ENCODE measurements at places on chromosomes 6 and 20.
A peak's percentile ranks its signal among the peaks of the same experiment; 100 is the strongest.

DNA sequence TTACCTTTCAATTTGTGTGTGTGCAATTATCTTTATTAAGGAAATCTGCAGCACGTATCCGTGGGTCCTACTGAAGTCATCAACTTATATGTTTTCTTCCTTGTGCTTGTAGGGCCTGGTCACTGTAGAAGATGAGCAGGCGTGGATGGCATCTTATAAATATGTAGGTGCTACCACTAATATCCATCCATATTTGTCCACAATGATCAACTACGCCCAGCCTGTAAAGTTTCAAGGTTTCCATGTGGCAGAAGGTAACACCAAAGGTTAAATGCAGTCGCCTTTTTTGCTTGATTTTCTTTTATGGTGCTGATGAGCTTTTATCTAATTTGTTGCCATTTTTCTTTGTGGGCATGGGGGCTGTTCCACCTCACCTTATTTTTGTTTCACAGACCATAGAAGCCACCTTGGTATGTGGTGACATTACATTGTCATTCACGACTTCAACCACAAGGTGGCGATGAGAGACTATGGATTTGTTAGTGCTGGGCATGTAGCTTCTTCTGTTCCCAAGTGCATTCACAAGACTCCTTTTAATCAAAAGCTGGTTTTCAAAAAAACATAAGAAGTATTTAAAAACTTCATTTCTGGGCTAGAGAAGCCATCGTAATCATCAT is 106.5 kb upstream of the LAMP5 start:
- DNase-seq, result peak; percentile 92

- no peak for DNase-seq
These were observed 26.9 kb downstream of the PXDC1 start for GRCh38 chr6:3724451-3725144.

GRCh38 chr6:98847779-98848538 is 13.6 kb downstream of the POU3F2 start:
- DNase-seq, result no peak

DNA sequence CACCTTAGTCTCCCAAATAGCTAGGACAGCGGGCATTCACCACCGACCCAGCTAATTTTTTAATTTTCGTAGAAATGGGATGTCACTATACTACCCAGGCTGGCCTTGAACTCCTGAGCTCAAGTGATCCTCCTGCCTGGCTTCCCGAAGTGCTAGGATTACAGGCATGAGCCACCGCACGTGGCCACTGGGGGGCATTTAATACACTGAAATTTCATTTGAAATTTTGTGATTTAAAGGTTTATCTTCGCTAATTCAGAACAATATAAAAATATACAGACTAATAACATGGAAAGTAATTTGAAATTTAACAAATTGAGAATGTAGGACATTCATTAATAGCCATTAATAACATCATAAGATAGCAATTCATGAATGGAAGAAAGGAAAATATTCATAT is 20.5 kb upstream of the TBC1D32 start:
- DNase-seq, result peak; percentile 18

GRCh38 chr6:144546807-144547206 is 261.7 kb downstream of the UTRN start:
- no peak for DNase-seq

- DNase-seq, result peak; percentile 86
These were observed 73.3 kb downstream of the MRPL14 start for GRCh38 chr6:44053760-44054556.

- DNase-seq, result peak; percentile 97
These were observed 7.5 kb downstream of the SYCP2 start for GRCh38 chr20:59925899-59926298.

- no peak for DNase-seq
These were observed 76.2 kb downstream of the TCP11 start for GRCh38 chr6:35064757-35065440.

GRCh38 chr6:158033751-158034702 is 52.4 kb downstream of the SYNJ2 start:
- DNase-seq, result no peak

GRCh38 chr6:3725145-3726047 is 26.1 kb downstream of the PXDC1 start:
- DNase-seq, result no peak

DNA sequence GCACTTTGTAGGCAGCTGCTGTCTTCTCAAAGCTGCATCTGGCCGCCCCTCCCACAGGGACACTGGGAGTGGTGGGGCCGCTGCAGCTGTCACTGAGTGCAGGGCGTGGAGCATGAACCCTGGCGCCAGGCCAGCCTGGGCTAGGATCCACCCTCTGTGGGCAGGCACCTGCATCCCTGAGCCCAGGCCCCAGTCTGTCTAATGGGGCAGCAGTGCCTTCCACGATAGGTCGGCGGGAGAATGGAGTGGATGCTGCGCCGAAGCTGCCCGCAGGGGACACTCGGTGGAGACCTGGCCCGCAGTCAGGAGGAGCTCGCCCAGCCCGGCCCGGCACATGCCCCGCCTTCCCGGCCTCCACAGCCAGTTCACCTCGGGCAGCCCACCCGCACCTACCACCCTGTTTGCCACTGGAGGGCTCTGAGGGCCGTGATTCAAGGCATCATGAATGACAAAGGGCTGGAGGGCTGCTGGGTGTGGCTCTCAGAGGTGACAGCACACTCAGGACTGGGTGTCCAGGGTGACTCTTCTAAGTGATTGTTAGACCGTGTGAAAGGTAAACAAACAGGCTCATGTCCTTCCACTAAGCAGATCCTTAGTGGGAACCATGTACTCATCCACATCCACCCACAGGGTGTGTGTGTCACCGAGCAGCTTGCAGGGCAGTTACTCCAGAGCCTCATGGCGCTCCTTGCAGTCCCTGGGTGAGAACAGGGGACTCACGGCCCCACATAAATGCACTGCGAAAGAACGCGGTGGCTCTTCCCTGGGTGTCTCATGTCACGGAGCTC is 133.9 kb downstream of the AGPAT4 start:
- peak; percentile 50 for DNase-seq

All from PC-3 (cell line).